Pancreas (tissue), 10 donors: ENCODE measurements at places on chromosomes 13 and 19. TPM values are rescaled to one million over a fixed set of nuclear protein-coding genes. Genes with fewer than 3 reads are reported as not detected.

The ACER1 gene
- not detected for total RNA-seq

The P2RY11 gene
- total RNA-seq, result 5.3 TPM

GRCh38 chr19:32233091-32233490 is 112.3 kb upstream of the ZNF507 start:
- no peaks in the 10 kb centered on the region for H3K36me3 ChIP-seq
- H3K27me3 ChIP-seq, result no peaks in the 10 kb centered on the region
- DNase-seq, result no peak
- no peak overlapping the region for H3K4me3 ChIP-seq
- no peaks in the 10 kb centered on the region for H3K4me1 ChIP-seq

- peak within 1 kb of the TSS; percentile 40 for H3K4me3 ChIP-seq
- H3K27me3 ChIP-seq, result no peaks in the 10 kb centered on the region
- no peaks in the 10 kb centered on the region for H3K4me1 ChIP-seq
- DNase-seq, result no peak
Observed at GRCh38 chr19:12834566-12834943, at the start of gene RTBDN. RTBDN (minus strand) TSS chr19:12834579; CDS start chr19:12829979, 4,600 bp downstream.

- no peak overlapping the region for H3K4me3 ChIP-seq
- DNase-seq, result no peak
- H3K36me3 ChIP-seq, result no peaks in the 10 kb centered on the region
- no peak overlapping the region for H3K27ac ChIP-seq
- H3K4me1 ChIP-seq, result peaks cover 41% of the 10 kb centered on the region
- H3K27me3 ChIP-seq, result no peaks in the 10 kb centered on the region
Observed at GRCh38 chr13:44756276-44756810, 180.2 kb upstream of the TSC22D1 start.

- H3K27ac ChIP-seq, result no peak overlapping the region
- no peak for DNase-seq
- peaks cover 6% of the 10 kb centered on the region for H3K27me3 ChIP-seq
- H3K4me3 ChIP-seq, result no peak overlapping the region
- no peaks in the 10 kb centered on the region for H3K36me3 ChIP-seq
- H3K4me1 ChIP-seq, result no peaks in the 10 kb centered on the region
Observed at GRCh38 chr19:991174-991931, 7.2 kb downstream of the WDR18 start.

GRCh38 chr13:109933476-109933875 is 147.1 kb upstream of the IRS2 start:
- H3K4me1 ChIP-seq, result no peaks in the 10 kb centered on the region
- no peak overlapping the region for H3K27ac ChIP-seq
- DNase-seq, result no peak
- no peaks in the 10 kb centered on the region for H3K27me3 ChIP-seq
- H3K4me3 ChIP-seq, result no peak overlapping the region
- no peaks in the 10 kb centered on the region for H3K36me3 ChIP-seq

DNA sequence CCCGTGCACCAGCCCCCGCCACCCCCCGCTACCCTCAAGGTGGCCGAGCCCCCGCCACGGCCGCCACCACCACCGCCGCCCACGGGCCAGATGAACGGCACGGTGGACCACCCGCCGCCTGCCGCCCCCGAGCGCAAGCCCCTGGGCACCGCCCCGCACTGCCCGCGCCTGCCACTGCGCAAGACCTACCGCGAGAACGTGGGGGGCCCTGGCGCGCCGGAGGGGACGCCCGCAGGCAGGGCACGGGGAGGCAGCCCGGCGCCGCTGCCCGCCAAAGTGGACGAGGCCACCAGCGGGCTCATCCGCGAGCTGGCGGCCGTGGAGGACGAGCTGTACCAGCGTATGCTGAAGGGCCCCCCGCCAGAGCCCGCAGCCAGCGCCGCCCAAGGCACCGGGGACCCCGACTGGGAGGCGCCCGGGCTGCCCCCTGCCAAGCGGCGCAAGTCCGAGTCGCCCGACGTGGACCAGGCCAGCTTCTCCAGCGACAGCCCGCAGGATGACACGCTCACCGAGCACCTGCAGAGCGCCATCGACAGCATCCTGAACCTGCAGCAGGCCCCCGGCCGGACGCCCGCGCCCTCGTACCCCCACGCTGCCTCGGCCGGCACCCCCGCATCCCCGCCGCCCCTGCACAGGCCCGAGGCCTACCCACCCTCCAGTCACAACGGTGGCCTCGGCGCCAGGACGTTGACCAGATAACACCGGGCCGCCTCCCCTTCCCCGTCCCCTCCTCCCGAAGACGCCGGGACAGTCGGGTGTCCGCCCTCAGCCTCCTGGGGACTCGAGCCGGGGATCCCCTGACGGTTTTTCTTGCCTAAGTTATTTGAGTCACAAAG is 11.3 kb upstream of the EHD2 start:
- DNase-seq, result peak; percentile 35
- no peak overlapping the region for H3K4me3 ChIP-seq
- no peaks in the 10 kb centered on the region for H3K4me1 ChIP-seq
- peaks cover 19% of the 10 kb centered on the region for H3K36me3 ChIP-seq
- H3K27me3 ChIP-seq, result no peaks in the 10 kb centered on the region

The MAP4K1 gene
- total RNA-seq, result 3.2 TPM

DNA sequence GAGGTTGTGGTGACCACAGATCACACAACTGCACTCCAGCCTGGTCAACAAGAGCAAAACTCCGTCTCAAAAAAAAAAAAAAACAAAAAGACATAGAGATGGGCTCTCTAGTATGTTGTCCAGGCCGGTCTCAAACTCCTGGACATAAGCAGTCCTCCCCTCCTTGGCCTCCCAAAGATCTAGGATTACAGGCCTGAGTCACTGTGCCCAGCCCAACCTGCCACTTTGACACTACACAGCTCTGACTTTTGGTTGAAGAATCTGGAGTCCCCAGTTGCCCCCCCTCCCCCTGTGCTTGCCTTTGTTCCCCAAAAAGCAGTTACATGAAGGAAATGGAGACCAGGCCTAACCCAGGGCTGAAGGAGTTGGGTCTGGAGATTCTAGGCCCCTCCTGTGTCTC is 12.9 kb downstream of the CARM1 start:
- H3K4me3 ChIP-seq, result no peak overlapping the region
- no peaks in the 10 kb centered on the region for H3K27me3 ChIP-seq
- no peak overlapping the region for H3K27ac ChIP-seq
- H3K4me1 ChIP-seq, result no peaks in the 10 kb centered on the region
- H3K36me3 ChIP-seq, result no peaks in the 10 kb centered on the region
- DNase-seq, result no peak

DNA sequence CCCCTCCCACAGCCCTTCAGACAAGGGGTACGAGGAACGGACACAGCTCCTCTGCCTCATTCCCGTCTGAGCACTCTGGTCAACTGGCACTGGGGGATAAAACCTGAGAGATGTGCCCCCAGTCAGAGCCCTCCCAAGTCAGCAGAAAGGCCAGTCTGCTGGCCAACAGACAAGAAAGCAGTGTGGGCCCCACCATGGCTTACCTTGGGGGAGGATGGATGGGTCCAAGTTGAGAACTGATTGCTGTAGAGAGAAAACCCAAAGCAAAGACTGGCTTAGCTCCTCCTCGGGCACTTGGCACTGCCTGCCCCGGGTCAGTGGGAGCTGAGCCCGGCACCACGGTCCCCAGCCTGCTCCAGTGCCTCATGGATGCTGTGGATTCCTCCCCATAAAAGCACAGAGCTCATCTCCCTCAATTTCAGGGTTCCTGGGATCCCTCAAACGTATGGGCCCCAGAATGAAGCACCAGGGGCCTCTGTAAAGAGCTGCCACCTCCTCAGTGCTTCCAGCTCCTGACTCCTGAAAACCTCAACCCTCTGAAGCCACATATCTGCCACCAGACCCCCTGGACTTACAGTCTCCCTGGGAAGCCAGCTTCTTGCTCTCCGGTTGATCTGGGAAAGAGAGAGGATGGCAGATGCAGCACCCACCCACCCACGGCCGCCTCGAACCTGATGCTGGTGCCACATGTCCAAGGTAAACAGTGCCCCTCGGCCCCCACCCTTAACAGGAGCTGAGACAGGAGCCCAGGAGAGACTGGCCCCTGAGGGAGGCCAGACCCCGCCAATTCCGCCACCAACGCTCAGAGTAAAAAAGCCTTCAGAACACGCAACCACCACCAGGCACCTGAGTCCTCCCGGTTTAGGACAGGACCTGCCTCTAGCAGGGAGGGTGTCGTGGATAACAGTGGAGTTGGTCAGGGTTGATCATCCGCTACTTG is 3.3 kb downstream of the KHSRP start:
- DNase-seq, result no peak
- no peaks in the 10 kb centered on the region for H3K4me1 ChIP-seq
- H3K4me3 ChIP-seq, result no peak overlapping the region
- H3K36me3 ChIP-seq, result peaks cover 6% of the 10 kb centered on the region
- H3K27ac ChIP-seq, result no peak overlapping the region

DNA sequence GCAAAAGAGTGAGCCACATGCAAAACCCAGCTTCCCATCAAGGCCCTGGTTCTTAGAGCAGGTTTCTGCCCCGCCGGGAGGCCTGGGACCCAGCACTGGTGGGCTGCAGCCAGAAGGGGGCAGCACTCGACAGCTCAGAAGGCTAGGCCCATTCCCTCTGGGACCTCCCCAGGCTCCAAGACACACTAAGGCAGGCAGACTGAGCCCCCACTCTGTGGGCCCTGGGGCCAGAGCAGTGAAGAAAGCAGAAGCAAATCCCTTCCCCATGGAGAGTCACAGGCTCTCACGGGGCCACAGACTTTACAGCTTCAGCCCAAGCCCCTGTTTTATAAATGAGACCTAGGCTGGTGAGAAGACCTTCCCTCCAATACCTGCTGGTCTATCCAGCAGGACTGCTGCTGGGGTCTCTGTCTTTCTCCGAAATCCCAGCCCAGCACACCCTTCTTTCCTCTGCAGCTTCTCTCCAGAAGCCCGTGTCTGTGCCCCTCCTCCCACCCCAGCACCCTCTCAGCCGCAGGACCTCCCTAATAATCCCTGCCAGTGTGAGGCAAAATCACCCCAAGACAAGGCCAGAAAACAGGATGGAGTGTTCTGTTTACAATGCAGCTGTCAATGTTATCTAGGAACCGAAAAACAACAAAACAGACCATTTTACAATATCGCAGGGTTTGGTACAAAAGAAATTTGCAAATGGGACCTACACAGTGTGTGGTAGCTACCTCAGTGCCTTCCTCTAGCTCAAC is 109.3 kb downstream of the ABCC4 start:
- no peak overlapping the region for H3K4me3 ChIP-seq
- H3K27ac ChIP-seq, result no peak overlapping the region
- no peaks in the 10 kb centered on the region for H3K27me3 ChIP-seq
- no peaks in the 10 kb centered on the region for H3K4me1 ChIP-seq
- no peaks in the 10 kb centered on the region for H3K36me3 ChIP-seq
- peak; percentile 77 for DNase-seq
